ENCODE measurements at places on chromosomes 6 and 20.

DNA sequence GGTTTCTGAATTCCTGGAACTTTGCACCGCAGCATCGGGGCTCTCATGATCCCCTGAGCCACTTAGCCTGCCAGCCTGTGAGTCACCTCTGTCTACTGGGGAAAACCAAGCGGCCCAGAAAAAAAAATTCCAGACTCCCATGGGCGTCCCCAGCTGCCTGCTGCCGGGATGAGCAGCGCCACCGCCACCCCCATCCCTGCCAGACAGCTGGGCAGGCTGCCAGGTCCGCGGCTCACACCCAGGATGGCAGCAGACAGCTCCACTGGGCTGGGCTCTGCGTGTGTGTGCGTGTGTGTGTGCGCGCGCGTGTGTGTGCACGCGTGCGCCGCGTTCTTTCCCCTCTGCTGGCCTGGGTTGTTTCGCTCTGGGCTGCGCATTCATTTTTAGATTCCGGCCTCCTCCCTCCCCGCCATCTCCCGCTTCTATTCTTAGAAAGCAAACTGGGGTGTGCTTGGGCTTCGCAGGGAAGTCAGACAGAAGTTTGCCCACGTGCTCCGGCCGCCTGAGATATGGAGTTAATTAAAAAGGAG lies 38.9 kb upstream of the PMEPA1 start:
- DNase-seq = peak; percentile 63

DNA sequence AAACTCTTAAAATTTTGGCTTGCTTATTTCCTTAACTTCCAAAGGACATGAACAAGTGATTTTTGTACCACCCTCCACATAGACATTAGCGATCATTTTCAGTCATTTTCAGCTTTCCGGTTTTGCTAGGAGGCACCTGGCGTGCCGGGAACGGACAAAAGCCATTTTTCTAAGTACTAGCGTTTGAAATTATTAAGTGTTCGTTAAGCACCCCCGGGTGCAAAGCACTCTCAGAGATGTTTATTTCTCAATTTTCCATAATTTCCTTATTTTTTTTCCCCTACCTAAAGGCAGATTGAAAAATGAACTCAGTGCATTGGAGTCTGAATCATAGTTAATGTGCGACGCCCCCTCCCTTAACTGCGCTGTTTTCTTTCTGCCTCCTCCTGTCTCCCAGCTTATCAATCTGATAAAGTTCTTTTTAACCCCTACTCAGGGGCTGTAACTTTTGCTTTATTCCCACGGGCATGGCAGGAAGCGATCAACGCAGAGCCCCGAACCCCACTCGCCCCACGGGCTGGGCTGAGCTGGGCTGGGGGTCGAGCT lies 58.2 kb downstream of the ZNF831 start:
- no peak for DNase-seq

- no peak for DNase-seq
These were observed 68.8 kb downstream of the LAMP5 start for GRCh38 chr20:9583151-9583550.

- no peak for DNase-seq
These were observed 16.3 kb downstream of the PTPN1 start for GRCh38 chr20:50526403-50526989.

DNA sequence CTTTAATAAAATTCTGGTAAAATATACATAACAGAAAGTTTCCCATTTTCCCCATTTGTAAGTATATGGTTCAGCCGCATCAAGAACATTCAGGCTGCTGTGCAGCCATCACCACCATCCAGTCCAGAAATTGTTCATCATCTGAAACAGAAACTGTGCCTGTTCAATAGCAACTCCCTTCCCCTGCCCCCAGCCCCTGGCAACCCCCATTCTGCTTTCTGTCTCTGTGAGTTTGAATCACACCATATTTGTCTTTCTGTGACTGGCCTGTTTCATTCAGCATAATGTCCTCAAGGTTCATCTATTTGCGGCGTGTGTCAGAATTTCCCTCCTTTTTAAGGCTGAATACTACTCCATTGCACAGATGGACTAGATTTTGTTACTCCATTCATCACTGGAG lies 19.1 kb downstream of the VSTM2L start:
- DNase-seq = no peak

DNA sequence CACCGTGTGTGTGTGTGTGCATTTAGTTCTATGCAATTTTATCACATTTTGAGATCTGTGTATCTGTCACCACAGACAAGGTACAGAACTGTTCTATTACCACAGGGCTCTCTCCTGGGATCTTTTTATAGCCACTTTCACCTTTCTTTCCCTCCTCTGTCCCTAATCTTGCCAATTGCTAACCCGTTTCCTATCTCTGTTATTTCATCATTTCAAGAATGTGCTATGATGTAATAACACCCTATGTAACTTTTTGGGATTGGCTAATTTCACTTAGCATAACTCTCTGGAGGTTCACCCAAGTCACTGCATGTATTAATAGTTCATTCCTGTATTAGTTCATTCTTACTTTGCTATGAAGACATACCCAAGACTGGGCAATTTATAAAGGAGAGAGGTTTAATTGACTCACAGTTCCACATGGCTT lies 657.7 kb downstream of the QKI start:
- no peak for DNase-seq

DNA sequence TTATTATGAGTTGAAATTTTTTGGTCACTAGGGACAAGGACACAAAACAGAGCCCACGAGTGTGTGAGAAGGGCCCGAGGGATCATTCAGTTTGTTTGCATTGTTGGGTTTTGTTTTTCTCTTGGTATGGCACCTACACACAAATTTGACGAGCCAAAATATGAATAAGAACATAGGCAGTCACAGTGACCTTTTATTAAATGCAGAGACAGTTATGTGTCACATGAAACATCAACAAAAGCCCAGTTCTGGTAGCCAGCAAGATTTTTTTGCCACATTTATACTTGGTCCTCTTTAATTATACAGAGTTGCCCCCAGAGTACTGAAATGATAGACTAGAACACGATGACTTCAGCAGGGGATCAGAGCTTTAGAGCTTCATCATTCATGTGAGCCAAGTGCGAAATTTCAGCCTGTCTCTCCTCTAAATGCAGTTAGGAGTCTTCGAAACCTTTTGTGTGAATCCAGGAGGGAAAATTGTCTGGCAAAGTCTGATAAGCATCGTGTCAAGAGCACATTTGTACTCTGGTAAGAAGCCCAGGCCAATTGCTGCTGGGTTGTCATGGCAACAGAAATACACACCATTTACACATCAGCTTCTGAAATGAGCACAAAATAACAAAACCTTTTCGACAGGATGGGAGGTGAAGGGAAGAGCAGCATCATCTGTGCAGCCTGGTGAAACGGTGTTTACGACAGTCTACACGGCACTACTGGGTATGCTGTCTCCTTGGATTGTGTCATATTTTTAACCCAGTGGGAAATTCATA lies 79.2 kb upstream of the RIPOR2 start:
- peak; percentile 75 for DNase-seq

GRCh38 chr6:87832025-87832825 lies 130.2 kb upstream of the AKIRIN2 start:
- peak; percentile 30 for DNase-seq

GRCh38 chr6:11130605-11131004 lies 19.1 kb upstream of the ERVFRD-1 start:
- no peak for DNase-seq

- DNase-seq = no peak
These were observed 320.8 kb downstream of the SOX4 start for GRCh38 chr6:21914121-21914973.

DNA sequence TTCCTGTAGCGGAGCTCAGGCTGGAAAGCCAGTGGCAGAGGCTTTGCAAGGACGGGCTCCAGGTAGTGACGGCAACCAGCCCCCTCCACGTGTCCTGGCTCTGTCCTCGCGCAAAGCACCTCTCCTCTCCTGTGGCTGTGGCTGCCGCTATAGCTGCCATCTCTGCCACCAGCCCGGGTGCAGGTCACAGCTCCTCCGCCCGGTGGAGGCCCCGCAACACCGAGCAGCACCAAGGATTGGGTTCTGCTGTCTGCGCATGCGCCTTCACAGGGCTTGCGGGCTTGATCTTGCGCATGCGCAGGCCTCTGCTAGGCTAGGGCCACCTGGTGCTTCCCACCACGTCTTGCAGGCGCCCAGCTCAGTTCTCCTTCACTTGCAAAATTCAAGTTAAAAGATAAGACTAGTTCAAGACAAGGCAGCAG lies 625.4 kb downstream of the QKI start:
- DNase-seq = peak; percentile 46

DNA sequence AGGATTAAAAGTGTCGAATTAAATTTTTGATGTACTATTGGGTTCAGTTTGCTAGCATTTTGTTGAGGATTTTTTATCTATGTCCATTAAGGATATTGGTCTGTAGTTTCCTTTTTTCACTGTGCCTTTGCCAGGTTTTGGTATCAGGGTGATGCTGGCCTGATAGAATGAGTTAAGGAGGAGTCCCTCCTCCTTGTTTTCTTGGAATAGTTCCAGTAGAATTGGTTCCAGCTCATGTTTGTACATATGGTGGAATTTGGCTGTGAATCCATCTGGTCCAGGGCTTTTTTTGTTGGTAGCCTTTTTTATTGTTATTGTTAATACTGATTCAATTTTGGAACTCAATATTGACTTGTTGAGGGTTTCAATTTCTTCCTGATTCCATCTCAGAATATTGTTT lies 141.8 kb downstream of the SIM1 start:
- no peak for DNase-seq

GRCh38 chr6:53410508-53411258 lies 61.9 kb upstream of the ELOVL5 start:
- DNase-seq = peak; percentile 4

DNA sequence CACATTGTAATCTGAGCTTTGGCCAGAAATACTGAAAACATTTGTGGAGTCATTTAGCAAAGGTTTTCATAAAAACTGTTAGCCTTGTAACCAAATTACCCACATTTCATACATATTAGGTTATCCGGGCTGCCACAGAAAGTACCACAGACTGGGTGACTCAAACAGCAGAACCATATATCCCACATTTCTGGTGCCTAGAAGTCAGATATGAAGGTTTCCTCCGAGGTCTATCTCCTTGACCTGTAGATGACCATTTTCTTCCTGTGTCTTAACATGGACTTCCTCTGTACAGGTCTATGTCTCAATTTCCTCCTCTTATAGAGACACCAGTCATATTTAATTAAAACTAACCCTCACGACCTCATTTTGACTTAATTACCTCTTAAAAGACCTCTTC lies 49.5 kb upstream of the SMIM28 start:
- DNase-seq = no peak

- DNase-seq = peak; percentile 38
These were observed 654.5 kb upstream of the PTCHD4 start for GRCh38 chr6:48765352-48765961.

DNA sequence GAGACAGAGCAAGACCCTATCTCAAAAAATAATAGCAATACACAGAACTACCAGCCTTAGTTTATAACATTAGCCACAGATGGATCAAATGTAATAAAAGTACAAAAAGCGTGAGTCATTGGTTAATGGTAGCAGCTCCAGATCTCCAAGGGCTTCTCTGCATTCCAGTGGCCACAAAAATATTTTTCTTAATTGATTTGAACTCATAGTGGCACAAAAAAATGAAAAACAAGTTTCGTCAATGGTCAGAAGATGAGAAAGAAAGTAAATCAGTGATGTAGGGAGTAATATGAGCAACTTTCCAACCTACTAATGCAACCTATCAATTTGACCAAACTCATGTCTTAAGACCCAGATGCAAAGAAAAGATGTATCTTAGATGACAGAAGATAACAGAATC lies 79.6 kb downstream of the CEP57L1 start:
- no peak for DNase-seq

DNA sequence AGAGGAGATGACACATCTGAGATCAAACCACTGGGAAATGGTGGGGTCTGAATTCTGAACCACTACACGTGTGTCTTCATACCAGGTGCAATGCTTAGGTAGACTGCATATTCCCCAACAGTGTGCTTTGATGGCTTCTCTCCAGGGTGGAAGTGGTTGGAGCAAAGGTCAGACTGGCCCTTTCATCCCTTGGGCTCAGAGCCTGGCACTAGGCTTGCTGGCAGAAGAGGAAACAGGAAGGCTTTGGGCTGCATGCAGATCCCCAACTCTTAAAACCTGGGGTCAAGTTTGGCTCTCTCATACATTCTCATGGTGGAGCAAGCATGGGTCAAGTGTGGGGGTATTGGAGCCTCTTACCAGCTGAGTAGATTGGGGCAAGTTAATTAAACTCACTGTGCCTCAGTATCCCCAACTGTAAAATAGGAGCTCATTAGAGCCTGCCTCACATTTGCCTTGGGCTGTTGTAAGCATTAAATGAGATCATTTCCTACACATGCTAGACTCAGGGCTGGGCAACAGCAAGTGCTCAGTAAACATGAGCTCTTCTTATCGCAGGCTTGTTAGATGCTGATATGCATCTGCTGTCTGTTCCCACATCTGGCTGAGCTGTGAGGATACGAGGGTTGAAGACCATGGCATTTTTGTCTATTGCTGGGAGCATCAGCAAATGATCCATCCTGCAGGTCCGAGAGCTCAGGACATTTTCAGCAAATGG lies 51.6 kb upstream of the FAM83D start:
- DNase-seq = no peak

DNA sequence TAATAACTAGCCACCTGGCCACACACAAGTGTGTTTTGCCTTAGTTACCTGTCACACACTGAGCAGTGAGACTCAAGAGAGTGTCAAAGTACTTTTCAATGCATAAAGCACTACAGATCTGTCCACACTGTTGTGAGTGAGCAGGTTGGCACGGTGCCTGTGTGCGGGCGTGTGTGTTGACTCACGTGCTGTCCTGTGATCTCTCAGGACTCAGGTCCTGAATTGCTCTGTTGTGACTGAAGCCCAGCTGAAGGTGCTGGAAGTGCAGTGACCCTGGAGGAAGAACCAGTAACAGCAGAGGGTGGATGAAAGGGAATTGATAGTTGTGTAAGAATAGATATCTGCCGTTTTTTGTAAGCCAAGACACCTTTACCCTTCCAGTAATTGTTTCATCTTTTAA lies 18.3 kb downstream of the SLC16A10 start:
- DNase-seq = no peak

DNA sequence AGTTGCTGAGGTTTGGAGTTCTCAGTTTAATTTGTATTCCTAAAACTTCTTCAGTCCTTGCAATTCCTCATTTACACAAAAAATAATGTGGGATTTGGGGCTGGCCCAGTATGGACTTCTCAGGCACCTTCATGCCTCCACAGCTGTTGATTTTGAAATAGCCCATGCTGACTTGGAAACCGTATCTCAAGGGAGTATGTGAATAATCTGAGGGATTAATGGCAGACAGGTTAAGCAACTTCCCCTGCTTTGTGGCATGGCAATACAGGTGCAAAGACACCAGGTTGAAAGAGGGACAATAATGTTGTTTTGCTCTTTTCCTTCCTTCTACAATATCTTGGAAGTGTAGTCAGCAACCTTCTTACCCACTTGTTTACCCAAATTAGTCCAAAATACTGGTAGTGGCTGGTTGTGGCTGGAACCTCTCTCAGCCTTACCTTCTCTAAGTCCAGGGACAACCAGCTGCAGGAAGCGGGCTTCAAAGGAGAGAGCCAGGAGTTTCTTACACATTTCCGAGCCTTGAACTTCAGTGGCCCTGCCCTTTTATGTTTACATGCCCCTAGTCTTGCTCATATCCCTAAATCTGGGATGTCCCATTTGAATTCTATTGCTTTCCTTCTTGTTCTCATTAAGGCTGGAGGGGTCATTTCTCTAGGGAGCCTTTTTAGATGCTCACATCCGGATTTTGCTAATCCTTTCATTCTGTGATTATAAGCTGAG lies 44.1 kb upstream of the ADGRF1 start:
- DNase-seq = no peak

GRCh38 chr20:48632017-48632824 lies 195.6 kb downstream of the PREX1 start:
- DNase-seq = no peak

- no peak for DNase-seq
These were observed 20.9 kb upstream of the VNN1 start for GRCh38 chr6:132734694-132735236.

- DNase-seq = peak; percentile 68
These were observed 43.3 kb downstream of the PPARD start for GRCh38 chr6:35385457-35386202.

Measured in muscle of arm (tissue), 14 donors.